Cardiac fibroblast (primary cell): ENCODE measurements at places on chromosomes 16 and 17.

GRCh38 chr17:55421179-55421934 is at the start of gene MMD:
Gene MMD, minus strand, starts transcription at chr17:55421835. Its CDS starts 140 bp downstream, at chr17:55421695.
- DNase-seq: no peak

GRCh38 chr17:14211801-14212200 is 24.9 kb downstream of the CDRT15 start:
- peak; percentile 11 for DNase-seq

DNA sequence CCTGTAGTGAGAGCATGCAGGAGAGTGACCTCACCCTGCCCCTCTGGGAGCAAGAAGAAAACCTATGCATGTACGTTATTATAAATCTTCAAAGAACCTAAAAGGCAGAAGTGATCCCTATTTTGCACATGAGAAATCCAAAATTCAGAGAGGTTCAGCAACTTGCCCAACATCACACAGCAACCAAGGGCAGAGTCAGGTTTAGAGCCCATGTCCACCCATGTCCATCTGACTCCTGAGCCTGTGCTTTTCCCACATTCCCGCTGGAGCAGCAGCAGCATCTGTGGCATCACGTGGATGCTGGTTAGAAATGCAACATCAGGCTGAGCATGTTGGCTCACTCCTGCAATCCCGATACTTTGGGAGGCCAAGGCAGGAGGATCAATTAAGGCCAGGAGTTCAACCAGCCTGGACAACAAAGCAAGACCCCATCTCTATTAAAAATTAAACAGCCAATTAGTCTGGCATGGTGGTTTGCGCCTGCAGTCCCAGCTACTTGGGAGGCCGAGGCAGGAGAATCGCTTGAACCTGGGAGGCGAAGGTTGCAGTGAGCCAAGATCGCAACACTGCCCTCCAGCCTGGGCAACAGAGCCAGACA is 26.3 kb downstream of the METTL22 start:
- no peak for DNase-seq

DNA sequence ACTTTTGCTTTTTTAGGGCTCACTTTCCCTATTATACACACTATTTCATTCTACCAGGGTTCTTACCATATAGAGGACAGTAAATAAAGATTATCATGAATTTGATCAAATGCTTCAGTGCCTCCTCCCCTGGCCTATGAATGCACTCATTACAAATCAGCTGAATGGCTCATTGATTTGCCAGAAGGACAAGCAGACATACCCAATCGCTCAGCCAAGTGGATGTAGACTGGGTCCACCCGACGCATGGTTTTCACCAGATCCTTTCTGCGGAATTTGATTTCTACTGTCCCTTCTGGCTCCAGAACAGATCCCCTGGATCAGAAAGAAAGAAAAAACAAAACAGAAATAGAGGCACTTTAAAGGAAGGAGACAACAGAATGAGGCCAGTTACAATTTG is 162.6 kb downstream of the AATF start:
- DNase-seq: no peak

DNA sequence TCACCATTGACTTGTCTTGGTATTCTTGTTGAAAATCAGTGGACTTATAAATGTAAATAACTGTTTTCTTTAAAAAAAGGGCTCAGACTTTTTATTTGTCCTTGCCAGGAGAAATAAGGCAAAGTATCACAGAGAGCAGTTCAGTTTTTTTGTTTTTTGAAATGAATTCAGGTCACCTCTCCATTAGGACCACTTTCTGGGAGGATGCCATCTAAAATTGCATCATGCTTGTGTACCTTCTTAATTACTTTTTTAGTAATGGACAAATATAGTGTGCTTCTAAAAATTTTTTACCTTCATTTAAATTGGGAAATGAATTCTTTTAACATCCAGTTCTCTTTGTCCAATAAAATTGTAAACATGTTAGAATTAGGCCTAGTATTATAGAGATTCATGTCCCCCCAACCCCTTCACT is 210.0 kb downstream of the BCAS3 start:
- DNase-seq: no peak

GRCh38 chr16:82177555-82177954 is 7.5 kb upstream of the MPHOSPH6 start:
- no peak for DNase-seq

GRCh38 chr16:66587881-66588600 is 8.8 kb downstream of the CMTM2 start:
- DNase-seq: no peak

GRCh38 chr17:79806863-79807720 is 10.2 kb upstream of the CBX8 start:
- no peak for DNase-seq

DNA sequence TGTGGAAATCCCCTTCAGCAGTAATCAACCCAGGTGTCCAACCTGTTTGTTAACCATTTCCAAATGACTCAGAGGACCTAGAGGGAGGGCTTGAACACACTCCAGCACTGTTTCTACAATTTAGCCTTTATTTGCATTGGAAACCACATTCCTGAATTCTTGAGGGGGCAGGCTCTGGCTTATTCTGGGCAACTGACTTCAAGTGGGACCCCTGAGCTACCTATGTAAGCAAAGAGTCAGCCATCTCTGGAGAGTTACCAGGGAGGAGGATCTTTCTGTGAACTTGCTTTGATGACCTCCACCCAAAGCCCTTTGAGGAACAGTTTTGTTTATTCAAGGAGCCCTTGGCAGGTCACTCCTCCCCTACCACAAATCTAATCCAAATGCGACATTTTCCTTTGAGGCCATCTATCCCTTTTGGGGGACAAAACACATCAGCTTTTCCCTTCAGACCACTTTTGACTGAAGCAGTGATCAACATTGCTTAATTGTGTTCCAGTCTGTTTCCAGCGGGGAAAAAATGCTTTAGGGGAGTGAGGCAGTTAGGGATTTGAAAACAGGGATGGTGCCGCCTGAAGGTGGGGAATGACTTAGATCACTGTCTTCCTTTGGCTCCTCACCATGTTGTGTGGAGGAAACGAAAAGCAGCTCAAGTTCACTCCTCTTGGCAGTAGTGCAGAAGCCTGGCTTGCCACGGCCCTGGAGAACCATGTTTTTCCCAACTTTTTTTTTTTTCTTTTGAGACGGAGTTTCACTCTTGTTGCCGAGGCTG is 46.2 kb downstream of the TUBD1 start:
- DNase-seq: peak; percentile 94

GRCh38 chr16:25108054-25108453 is 3.5 kb upstream of the LCMT1 start:
- no peak for DNase-seq

DNA sequence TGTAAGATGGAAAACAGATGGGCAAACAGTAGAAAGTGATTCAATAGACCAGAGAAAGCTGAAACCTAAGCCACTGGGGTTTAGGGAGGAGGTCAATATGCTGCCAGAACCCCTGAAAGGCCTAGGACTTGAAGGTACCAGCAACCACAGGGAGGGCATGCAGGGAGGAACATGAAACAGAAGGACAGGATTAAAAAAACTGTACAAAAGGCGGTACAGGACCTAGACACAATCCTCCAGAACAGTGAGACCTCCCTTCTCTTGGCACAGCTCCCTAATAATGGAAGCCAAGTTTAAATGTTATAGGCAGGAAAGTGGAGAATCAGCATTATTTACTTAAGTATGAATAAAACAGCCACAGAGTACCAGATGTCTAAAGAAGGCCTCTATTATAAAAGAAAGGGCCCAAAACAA is 105.5 kb downstream of the SPAG9 start:
- DNase-seq: peak; percentile 34

DNA sequence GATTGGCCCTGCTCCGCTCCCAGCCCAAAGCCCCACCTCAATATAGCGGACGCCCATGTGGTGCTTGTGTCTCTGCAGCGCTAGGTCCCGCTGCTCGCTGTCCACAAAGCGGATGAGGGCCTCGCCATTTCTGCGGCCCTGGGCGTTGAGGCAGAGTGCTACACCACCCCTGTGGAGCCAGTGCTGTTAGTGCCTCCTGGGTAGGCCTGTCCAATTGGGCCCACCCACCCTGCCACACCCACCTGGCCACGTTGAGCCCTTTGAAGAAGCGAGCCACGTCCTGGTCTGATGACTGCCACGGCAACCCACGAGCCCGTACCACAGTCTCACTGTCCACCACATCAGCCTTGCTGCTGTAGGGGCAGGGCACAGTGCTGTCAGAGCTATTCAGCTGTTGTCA is 3.6 kb downstream of the ESRP2 start:
- DNase-seq: no peak

GRCh38 chr16:27721531-27722181 is 171.7 kb downstream of the KATNIP start:
- DNase-seq: peak; percentile 100

DNA sequence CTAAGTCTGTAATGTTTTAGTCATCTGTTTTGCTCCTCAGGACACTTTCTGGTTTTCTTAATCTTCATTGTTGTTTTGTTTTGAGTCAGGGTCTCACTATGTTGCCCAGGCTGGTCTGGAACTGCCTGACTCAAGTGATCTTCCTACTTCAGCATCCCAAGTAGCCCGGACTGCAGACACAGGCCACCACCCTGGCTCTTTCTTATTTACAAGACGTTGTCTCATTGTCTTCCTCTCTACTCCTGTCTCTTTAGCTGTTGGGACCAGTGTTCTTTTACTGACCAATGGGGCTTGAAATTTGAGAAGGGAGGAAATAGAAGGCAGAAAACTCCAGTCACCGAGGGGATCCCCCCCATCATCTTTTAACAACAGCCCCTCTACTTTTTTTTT is 1.2 kb downstream of the SCPEP1 start:
- DNase-seq: no peak

GRCh38 chr17:5715478-5715877 is 131.2 kb upstream of the NLRP1 start:
- DNase-seq: peak; percentile 16

DNA sequence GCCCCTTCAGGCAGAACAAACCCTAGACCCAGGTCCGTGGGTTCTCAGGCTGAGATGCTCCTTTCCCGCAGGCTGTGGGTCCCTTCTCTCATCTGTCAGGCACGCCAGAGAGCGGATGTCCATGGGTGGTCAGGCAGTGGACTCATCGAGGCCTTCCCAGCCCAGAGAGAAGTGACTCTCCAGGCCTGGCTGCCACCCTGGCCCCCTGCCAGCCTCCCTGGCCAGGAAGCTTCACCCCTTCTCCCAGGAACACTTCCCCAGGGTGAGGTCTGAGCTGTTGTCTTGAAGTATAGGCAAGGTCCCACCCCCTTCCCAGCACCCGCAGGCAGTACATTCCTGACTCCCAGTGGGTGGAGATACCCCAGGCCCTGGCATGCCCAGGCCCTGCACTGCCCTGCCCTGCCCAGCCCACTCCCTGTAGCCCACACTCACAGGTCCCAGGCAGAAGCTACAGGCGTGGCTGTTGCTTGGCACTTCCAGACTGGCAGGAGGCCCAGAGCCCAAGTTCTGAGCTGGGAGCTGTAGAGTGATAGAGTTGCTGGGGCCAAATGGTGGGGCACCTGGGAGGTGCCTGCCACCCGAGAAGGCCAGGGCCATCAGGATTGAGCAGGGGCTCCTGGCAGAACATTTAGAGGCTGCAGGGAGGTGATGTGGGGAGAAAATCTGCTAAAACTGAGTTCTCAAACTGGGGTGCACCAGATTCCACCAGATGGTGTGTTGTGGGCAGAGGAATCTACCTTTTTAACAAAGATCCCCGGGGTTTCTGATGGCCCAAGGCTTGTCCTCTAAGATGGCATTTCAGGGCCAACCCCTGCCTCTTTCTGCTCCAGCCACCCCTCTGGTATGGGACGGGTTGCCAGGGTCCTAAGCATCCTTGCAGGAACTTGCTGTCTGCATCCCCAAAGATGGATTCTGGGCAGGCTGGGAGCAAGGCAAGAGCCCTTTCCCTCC is 6.7 kb downstream of the ITGA3 start:
- DNase-seq: peak; percentile 90

- DNase-seq: peak; percentile 73
Observed at GRCh38 chr16:86590501-86591144, 12.3 kb downstream of the FOXL1 start.

DNA sequence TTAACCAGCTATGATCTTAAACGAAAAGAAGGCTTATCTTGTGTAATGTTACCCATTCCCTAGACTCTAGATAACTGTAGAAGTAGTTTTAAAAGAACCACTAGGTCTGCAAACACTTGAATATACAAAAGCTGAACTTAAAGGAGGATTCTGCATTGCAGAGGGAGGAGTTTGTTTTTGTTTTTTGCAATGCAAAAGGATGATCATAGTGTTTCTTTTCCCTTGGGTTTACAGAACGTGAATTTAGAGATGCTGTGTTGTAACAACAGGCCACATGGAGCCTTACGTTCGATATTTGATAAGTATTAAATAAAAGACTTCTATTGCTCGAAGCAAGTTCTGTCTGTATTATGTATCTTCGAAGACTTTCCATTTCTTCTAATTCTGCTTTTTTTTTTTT is 77.6 kb downstream of the CHD9 start:
- peak; percentile 64 for DNase-seq

DNA sequence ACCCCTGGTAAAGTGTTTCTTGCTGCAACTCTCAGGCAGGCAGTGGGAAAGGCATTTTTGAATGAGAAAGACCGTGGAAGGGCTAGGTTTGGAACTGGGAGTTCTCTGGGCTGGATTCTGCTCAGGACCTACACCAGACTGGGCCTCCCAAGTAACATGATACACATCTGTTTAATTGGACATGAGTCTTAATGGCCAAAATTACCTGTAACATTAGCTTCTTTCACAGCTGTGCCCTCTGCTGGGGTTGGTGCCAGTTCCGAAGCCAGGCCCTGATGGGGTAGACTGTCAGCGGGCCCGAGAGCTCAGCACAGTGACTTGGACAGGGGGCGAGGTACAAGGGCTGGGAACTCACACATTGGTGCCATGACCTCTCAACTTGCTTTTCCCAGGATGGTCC is 118.9 kb upstream of the IRX3 start:
- no peak for DNase-seq

GRCh38 chr16:88596483-88596882 is 26.3 kb downstream of the ZC3H18 start:
- DNase-seq: peak; percentile 36

GRCh38 chr16:15035163-15035729 is 20.6 kb downstream of the NTAN1 start:
- DNase-seq: no peak

DNA sequence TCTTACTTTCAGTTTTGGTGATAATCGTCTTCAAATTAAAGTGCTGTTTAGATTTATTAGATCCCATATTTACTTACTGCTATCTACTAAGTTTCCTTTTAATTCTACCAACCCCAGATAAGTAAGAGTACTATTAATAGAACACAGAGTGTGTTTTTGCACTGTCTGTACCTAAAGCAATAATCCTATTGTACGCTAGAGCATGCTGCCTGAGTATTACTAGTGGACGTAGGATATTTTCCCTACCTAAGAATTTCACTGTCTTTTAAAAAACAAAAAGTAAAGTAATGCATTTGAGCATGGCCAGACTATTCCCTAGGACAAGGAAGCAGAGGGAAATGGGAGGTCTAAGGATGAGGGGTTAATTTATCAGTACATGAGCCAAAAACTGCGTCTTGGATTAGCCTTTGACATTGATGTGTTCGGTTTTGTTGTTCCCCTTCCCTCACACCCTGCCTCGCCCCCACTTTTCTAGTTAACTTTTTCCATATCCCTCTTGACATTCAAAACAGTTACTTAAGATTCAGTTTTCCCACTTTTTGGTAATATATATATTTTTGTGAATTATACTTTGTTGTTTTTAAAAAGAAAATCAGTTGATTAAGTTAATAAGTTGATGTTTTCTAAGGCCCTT is 56.8 kb downstream of the HLF start:
- no peak for DNase-seq
